ENCODE measurements at places on chromosomes 5 and 9. TPM values are rescaled to one million over a fixed set of nuclear protein-coding genes. Genes with fewer than 3 reads are reported as not detected.

GRCh38 chr5:152136321-152136720 is 211.7 kb upstream of the GLRA1 start:
- no peak for DNase-seq

Gene DRD1
- polyA plus RNA-seq, result not detected

DNA sequence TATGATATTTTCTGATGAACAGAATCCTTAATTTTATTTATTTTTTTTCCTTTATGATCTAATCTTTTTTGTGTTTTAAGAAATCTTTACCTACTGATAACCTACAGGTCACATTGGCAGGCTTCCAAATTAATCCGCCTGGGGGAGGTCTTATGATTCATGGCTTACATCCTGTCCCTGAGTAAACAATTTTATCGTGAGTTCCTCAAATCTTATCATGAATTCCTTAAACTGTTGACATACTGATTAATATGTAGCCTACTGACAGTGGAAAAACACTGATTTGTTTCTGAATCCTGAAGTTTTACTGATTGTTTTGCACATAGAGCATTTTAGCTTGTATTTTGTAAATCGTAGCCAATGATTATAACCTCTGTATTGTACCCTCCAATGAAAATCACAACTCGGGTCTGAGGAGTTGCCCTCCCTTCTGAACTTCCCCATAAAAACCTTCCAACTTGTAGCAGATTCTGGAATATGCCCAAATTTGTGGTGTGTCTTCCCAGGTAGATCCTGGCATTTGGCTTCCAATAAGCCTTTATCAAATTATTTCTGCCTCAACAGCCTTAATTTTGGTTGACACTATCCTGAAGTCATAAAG is 105.6 kb downstream of the VCAN start:
- DNase-seq, result no peak

- no peak for DNase-seq
Observed at GRCh38 chr5:14810928-14811572, 60.5 kb downstream of the ANKH start.

Measured in hindlimb muscle (tissue), 1 donor.